ENCODE measurements at places on chromosomes 16 and 17.
A peak's percentile ranks its signal among the peaks of the same experiment; 100 is the strongest.

- DNase-seq: no peak
Measured at GRCh38 chr17:5437721-5438317, 1.1 kb downstream of the C1QBP start.

DNA sequence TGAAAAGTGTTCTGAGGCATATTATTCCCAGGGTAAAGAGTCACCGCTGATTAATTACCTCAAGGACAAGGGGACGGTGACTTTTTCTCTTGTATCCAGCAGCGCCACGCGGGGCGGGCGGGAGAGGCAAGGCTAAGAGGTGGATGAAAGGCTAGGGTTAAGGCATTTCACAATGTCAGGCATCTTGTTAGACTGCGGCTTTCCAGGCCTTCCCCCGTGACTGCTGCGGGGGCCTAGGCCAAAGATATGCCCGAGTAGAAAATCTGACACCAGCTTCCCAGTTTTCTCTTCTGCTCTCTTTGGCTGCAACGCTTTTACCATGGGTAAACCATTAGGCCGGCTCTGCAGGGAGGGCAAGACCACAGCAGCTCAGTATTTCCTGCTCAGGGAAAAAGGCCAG, 698.2 kb downstream of the MAF start:
- DNase-seq: no peak

GRCh38 chr17:36977568-36977967, 28.8 kb downstream of the AATF start:
- DNase-seq: no peak

- DNase-seq: no peak
Measured at GRCh38 chr16:86671486-86672178, 93.3 kb downstream of the FOXL1 start.

GRCh38 chr16:85573696-85574641, 39.2 kb upstream of the GSE1 start:
- DNase-seq: no peak

DNA sequence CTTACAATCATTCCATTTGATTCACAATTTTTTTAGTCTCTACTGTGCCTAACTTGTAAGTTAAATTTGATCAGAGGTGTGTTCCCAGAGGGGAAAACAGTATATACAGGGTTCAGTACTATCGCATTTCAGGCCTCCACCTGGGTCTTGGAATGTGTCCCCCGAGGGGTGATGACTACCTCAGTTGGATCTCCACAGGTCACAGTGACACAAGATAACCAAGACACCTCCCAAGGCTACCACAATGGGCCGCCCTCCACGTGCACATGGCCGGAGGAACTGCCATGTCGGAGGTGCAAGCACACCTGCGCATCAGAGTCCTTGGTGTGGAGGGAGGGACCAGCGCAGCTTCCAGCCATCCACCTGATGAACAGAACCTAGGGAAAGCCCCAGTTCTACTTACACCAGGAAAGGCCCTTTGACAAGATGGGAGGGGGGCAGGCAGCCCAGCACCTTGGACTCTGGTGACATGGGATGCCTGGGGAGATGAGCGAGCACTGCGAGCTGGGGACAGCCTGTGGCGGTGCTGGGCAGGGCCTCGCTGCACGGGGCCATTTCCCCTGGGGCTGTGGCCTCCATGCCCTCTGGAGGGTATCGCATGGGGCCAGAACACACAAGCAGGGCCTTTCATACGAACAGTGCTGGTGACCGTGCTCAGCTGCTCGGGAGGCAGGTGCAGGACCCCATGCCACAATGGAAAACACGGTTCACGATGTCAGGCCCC, 33.9 kb downstream of the PDIA2 start:
- DNase-seq: no peak

DNA sequence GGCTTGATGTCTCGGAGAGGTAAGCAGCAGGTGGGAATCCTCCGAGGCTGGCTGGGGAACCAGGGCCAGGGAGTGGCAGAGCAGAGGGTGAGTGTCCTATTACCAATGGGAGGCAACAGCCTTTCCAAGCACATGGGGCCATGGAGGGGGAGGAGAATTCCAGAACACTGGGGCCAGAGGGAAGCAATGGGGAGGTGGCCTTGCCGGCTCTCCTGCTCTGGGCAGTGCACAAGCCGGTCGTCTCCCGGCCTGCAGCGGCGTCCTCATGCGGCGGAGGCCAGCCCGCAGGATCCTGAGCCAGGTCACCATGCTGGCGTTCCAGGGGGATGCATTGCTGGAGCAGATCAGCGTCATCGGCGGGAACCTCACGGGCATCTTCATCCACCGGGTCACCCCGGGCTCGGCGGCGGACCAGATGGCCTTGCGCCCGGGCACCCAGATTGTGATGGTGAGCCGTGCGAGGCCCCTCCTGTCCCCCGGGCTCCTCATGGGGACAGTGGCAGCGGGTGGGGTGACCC, 21.9 kb downstream of the SGSH start:
- no peak for DNase-seq

DNA sequence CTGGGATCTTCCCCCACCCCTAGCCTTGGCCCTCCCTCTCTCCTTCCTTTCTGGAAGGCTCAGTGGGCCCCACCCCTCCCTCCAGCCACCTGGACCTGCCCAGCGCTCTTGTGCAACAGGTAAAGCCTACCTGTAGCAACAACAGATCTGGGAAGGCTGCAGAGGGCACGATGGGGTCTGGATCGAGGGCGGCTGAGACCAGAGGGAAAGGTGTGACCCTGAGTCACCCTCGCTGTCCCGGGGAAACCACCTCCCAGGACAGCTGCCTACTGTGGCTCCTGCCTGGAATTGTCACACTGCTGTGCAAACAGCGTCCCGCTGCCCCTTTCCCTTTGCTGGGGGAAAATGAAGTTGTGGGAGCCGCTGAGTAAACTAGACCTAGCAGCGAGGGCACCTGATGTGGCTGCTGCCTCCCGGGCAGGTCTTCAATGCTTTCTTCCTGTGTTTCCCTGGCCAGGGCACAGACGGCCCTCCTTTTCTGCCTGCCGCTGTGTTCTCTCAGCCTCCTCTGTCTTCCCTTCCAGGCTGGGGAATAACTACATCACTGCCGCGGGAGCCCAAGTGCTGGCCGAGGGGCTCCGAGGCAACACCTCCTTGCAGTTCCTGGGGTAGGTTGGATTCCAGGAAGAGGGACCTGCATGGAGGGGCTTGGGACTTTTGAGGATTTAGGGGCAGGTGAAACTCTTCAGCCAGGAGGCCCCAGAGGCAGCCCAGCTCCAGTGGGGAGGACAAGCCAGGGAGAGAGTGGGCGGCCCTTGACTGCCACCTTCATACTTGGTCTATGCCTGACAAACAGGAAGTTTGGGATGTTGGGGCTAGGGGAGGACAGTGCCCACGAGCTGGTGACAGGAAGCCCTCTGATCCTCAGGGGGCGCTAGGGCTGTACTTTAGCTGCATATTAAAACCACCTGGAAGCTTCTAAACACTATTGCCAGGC, 22.2 kb upstream of the CYLD start:
- no peak for DNase-seq

DNA sequence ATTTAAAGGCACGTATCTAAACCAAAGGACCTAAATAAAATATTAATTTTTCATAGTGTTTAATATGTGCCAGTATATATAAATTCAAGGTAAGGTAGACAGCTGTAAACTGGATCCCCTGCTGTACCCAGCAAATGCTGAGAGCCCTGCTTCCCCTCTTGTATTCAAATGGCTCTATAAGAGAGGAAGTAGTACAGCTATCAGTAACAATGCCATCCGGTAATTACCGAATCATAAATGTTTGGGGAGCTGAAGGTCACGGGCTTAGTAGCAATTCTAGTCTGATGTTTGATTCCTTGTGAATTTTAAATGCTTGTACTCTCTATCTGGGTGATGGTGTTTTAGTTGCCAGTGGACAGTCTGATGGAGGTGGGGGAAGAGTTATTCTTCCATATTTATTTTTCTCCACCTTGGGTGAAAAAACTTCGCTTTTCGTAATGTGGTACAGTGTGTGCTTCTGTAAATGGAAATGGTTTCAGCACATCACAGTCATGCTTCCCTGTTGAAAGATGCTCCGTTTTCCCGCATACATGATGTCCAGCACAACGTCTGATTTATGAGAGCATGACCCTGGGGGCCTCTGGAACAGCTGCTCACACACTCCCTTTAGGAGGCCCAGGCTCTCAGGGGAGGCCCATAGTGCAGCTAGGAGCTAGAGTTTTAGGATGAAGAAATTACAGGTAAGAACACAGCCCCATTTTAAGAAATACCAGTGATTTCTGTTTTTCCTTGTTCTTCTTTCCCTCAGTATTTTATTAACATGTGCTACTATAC, 423.9 kb downstream of the WWOX start:
- peak; percentile 63 for DNase-seq

GRCh38 chr16:61968242-61969076, 67.8 kb downstream of the CDH8 start:
- no peak for DNase-seq

DNA sequence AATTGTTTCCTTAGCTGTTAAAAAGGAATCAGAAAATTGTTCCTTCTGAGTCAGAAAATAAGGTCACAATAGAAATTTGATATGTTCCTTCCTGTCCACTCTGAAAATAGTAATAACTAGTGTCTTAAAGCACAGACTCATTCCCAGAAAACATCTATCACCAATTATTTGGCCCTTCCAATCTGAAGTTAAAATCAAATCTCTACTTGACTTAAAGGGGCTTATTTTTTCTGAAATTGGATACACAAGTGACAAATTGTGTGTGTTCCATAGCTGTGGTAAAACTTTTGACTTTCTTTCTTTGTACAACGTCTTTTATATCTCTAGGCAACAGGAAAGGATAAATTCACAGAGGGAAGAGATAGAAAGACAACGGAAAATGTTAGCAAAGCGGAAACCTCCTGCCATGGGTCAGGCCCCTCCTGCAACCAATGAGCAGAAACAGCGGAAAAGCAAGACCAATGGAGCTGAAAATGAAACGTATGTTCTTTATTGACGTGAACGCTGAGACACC, 54.5 kb upstream of the MRC2 start:
- DNase-seq: no peak

DNA sequence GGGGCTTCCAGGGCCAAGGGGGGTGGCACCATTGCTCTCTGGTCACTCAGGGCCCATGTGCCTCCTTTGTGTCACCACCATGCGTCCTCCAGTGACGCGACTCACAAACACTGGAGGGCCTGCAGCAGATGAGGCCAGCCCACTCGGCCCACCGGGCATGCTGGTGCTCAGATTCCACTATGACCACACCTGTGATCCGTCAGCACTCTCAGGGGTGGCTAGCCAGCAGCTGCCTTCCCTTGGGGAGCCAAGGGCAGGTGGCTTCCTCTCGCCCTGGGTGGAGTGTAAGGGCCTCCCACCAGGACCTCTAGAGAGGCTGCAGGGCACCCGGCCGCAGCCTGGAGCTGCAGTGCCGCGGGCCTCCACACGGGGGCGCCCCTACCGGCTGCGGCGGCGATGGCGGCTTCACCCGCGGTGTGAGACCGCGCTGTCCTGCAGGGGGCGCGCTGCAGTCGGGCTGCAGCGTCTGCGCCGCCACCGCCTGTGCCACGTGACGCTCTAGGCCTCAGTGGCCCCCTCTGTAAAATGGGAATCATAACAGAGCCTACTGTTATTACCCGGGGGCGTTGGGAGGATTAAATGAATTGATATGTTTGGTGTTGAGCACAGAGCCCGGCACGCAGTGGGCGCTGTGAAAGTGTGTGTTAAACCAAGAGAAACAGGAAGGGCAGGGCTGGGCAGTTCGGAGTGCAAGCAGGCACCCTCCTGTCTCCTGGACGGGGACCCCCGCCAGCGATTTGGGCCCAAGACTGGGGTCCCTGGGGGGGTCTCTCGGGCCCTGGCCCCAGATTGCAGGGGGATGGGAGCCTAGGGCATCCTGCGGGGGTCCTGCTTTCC, 192.4 kb upstream of the GSE1 start:
- DNase-seq: peak; percentile 50

DNA sequence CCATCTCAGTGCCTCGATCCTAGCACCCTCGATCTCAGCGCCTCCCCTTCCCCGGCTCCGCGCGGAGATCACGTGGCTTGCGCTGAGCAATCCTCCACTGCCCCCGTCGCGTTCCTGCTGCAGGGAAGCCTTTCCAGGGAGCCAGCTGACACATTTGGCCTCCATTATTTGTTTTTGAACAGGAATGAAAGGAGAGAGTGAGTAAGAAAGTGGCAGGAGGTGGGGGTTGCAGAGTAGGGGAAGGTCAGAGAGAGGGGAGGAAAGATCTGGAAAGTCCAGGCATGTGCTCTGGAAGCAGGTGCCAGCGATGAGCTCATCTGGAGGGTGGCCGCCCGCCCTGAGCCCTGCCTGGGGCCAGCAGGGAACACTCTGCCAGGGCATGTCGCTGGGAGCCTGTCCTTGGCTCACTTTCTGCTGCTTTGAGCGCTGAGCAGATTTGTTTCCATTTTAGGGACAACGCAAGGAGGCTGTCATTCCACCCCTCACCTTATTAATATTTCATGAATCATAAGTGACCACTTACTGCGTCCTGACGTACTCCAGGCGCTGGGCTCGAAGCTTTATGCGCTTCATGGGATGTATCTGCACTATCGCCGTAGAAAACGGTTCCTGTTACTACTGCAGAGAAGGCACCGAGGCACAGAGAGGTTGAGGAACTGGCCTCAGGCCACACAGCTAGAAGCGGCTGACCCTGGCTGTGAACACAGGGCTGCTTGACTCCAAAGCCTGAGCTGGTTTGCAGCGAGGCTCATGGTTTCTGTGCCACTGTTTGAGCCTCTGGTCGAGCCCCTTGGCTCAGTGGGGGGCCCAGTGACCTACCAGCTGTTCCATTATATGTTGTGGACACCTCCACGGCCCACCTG, 283.1 kb downstream of the SEC14L1 start:
- DNase-seq: no peak

DNA sequence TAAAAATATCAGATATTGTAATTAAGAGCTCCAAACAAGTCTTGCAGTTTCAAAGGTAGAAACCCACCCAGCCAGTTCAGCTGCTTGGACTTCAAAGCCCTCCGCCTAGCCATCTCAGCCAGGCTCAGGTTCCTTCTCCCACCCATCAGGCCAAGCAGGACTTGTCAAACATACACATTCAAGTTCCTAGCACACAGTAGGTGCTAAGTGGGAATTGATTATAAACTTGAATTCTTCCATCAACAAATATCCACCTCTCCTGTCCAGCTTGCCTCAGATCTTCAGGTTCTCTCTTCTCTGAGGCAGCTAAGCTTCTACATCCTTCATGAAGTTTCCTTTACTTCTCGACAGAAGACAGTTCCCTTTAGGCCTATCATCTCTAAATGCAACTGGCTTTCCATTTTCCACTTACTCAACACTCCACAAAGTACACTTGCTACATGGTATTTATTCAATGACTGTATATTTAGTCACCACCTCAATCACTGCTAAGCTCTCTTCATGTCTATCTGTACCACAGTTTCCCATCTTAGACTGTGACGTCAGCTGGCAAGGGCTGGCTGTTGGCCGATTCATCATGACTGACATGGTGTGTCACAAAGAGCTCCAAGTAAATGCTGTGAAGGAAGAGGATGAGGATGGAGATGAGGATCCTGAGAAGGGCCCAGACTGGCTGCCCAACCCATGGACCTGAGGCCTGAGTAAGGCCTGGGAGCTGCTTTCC, 13.3 kb upstream of the COG7 start:
- DNase-seq: no peak

DNA sequence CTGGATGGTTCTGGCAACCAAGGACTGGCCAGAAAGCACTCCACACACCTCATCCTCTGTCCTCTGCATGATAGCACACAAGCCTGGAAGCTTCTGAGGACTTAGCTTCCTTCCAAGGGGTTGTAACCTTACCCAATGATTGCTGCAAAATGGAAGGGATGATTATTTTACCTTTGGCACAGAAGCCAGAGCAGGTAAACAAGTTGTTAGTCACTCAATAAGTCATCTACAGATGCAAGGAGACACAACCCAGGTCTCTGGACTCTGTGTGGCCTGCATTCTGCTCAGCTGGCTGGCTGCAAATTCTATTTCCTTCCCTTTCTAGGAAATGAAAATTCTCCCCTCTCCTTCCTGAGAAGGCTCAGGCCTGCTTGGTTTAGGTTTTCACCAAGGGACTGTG, 26.7 kb upstream of the DYNLL2 start:
- no peak for DNase-seq
